ENCODE measurements at places on chromosomes 1 and 21.

DNA sequence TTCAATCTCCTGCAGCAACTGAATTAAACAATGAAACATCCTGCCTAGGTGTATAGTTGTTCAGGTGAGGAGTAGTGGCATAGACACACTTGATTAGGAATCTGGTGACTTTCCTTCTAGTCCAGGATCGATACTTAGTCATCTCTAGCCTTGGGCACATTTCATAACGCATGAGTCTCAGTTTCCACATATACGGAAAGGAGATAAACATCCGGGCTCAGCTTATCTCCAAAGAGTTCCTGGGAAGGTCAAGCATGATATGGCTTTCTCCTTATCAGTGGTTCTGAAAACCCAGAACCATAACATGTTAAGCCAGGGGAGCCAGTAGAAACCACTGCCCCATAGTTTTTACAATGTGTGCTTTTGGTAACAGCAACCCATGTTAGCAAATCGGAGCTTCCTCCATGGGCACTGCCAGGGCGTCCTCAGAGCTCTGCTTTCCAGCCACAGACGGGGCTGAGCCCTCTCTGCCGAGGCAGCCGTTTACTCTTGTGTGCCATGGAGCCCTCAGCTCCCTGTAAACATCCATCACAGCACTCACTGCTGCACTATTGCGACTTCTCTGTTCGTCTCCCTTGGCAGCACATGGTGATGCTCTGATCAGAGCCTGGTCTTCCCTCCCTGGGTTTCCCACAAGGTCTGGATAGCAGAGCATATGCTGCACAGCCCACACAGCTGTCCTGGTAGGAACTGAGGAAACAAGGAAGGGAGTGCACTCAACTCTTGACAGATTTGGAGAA, 34.6 kb downstream of the RUNX1 start:
- no peak for DNase-seq

DNA sequence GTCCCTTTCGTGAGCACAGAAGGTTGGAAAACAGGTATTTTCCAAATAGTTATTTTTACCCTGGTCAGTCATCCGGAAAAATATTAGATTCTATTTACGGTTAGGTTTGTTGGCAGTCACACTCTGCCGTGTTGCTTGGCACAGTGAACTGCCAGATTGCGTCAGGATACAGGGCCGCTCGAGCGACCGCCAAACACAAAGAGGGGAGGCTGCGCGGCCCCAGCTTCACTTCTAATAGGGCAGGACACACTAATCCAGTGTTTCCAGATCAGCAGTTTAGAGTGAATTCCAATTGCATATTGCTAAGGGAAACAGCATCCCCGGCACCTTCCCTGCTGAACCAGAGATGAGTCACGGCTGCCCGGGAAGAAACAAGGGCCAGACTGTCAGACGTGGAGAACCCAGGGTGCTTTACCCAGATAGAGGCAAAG, 22.9 kb downstream of the UMODL1 start:
- no peak for DNase-seq

DNA sequence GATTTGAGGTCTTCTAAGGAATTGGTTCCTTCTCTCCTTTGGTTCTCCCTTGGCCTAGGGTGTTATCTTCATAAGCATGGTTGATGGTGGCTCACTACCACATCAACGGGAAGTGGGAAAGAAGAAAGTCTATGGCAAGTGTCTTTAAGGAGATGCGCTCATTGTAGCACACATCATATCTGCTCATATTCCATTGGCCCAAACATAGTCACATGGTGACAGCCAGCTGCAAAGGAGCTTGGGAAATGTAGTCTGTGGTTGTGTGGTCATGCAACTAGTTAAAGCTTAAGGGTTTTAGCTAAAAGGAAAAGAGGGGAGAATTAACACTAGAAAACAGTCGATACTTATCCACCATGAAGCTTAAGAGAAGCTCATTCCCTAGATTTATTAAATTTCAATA, 11.4 kb upstream of the MRPS6 start:
- DNase-seq, result no peak

- no peak for DNase-seq
These were observed 1372.3 kb downstream of the AMY1C start for GRCh38 chr1:105122041-105122440.

GRCh38 chr1:66468722-66469121, 65.2 kb upstream of the SGIP1 start:
- no peak for DNase-seq

DNA sequence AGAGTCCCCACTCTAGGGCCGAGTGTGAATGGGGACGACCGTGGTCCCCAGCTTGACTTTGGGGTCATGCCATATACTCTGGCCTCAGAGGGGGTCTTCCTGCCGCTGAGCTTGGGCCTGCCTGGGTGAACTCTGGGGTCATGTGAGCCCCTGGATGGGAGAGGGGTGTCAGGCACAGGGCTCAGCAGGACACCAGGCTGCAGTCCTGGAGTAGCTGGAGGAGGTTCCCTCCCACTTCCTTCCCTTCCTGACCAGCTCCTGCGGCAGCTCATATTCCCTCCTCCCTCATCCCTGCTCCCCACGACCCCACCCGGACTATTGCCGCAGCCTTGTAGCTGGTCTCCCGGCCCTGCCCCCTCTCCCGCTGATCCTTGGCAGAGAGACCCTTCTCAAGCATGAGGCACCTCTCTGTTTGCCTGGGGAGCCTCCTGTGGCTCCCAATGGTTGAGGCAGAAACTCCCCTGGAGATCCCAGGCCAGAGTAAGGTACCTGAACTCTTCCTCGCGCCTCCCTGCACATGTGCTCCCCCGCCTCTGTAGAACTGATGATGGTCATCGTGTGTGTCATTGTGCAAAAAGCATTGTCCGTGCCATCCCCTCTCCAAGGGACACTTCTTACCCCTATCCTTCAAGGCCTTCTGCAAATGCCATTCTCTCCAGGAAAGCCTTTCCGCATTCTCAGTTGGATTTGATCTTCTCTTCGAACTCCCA, 1.8 kb downstream of the TNFRSF1B start:
- DNase-seq, result no peak

GRCh38 chr1:24048205-24048869, 63.6 kb downstream of the MYOM3 start:
- no peak for DNase-seq

- DNase-seq, result no peak
These were observed 44.7 kb downstream of the ETS2 start for GRCh38 chr21:38850277-38850951.

DNA sequence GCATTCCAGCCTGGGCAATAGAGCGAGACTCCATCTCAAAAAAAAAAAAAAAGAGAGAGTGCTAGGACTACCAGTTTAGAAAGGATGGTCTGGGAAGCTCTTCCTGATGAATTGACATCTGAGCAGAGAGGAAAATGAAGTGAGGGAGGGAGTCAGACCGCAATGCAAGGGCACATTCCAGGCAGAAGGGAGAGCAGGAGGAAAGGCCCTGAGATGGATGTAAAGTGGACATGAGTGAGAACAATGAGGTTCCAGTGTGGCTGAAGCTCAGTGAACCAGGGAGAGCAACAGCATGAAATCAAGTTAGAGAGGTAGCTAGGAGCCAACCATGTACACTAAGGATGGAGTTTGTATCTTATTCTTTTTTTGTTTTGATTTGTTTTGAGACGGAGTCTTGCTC, 55.9 kb upstream of the SPOCD1 start:
- DNase-seq, result no peak

GRCh38 chr21:38768471-38769063, 37.2 kb upstream of the ETS2 start:
- DNase-seq, result no peak

GRCh38 chr1:170240409-170240808, 94.7 kb downstream of the NTMT2 start:
- DNase-seq, result no peak

- DNase-seq, result no peak
These were observed 15.7 kb downstream of the TFF3 start for GRCh38 chr21:42299324-42300044.

Measured in NCI-H1105 treated with DMSO at 0.1 percent for 48 hours (cell line).